HepG2 (cell line): ENCODE measurements at places on chromosomes 5 and 9. TPM values are rescaled to one million over a fixed set of nuclear protein-coding genes. Genes with fewer than 3 reads are reported as not detected.

DNA sequence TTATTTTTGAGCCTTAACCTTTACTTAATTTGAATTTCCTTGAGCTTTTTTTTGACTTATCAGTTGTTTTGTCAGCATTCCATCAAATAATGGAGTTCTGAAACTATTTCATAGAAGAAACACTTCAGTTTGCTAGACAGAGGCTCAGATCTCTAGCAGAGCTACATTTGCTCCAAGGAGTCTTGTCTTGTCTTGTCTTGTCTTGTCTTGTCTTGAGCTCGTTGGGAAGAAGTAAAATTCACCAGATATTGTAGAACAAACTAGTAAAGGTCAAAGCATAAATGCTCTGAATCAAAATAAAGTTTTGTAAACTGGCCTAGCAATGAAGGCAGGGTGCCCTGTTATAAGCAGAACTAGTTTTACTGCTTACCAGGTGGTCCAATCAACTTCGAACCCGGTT, 33.5 kb downstream of the RAB24 start:
- DNase-seq = no peak

DNA sequence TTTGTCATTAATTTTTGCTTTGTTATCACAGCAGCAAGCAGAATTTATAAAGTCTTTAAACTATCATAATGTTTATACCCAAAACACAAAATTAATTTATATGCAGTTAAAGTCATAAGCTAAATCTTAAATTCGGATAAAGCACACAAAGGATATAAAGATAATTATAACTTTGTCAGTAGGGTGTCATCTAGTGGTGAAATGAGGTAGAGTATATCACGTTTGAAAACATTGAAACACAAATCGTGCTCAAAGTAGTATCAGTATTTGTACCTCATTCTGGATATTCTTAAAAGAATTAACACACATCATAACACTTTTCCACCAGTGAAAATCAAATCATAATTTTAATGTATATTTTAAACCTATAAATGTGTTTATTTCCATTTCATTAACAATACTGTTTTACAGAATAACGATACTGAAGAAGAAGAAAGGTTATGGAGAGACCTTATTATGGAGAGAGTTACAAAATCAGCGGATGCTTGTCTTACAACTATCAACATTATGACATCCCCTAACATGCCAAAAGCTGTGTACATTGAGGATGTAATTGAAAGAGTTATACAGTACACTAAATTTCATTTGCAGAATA, 129.5 kb downstream of the NIPBL start:
- peak; percentile 7 for DNase-seq

DNA sequence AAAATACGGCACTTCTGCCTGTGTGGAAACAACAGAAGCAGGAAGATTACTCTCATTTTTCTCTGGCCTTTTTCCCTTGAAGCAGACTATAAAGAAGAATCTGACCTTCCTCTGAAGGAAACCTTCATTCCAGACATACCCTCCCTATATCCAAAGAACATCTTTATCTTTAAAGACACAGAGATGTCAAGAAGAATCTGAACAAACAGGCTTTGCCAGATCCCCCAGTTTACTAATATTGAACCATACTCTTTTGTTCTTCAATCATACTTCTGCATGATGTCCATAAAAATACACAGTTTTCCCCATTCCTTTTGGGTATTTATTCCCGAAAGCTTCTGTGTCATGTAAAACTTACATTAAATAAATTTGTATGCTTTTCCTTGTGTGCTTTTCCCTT, 225.8 kb downstream of the MAT2B start:
- no peak for DNase-seq

The DYNC2I2 gene
- polyA plus RNA-seq = 12.5 and 13.7 TPM in 2 replicates

The AHRR gene
- polyA plus RNA-seq = 0.18 and 0.28 TPM in 2 replicates

GRCh38 chr9:96156171-96156974, 145.6 kb downstream of the HSD17B3 start:
- DNase-seq = no peak
